HS-27A (cell line): ENCODE measurements at places on chromosomes 3 and 15.

GRCh38 chr3:133964547-133964946 is 65.2 kb downstream of the SLCO2A1 start:
- no peak for DNase-seq

GRCh38 chr3:5314897-5315296 is 127.4 kb downstream of the EDEM1 start:
- no peak for DNase-seq

DNA sequence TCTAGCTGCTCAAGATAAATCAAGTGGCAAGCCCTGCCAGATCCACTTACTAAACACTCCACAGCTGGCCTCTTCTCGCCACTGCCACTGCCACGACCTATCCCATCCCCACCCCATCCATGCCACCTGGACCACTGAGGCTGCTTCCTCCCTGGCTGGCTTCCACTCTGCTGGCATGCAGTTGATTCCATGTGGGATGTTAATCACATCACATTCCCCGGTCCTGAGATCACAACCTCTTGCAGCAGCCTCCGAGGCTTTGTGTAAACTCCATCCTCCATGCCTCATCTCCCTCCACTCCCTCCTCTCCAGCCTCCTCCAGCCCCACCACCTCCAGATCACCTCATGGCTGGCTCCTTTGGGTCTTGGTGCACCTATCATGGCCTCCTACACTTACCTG is 7.7 kb downstream of the NCKIPSD start:
- DNase-seq, result no peak

DNA sequence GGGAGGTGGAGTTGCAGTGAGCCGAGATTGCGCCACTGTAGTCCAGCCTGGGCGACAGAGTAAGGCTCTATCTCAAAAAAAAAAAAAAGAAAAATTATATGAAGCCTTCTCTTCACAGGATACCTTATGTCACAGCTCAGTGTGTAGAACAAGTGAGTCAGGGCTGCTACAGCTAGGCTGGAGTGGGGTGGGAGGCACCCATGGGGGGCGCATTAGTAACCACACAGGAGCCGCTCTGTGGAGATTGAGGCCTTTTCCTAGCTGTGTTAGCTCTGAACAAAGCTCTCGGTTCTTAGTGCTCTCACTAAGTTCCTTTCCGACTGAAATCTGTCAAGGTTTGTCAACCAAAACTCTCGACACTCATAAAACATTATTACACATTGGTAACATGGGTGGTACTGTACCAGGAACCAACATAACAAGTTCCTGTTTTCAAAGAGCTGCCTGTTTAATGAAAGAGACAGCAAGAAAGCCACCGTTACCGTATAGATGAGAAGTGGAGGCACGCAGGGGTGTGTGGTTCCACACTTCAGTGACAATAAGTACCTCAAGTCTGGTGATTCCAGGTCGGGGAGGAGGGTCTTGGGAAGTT is 4.5 kb downstream of the LRRC31 start:
- no peak for DNase-seq

DNA sequence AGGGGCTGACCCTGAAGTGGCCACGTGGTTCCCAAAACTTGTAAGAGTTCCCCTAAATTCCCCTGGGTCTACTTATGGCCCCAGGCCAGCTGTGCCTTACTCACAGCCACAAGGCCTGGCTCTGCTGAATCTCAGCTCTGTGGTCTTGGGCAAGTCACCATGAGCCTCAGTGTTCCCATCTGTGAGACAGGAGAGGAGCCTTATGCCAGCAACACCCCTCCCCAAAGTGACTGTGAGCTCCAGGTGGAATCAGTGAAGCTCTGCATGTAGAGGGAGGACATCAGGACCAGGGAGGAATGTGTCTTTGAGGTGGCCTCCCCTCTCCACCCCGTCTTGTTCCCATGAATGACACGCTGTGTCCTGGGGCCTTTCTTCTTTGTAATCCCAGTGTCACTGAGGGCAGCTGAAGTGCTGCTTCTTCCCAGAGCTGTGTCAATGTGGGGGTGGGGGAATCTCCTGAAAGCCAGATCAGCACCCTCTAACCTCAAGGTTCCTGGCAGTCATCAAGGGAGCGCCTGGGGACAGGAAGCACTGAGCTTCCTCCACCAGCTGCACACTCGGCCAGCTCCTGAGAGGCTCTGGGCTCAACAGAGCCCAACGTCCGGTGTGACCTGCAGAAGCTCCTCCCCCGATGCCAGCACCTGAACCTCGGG is 258.9 kb downstream of the UACA start:
- peak; percentile 74 for DNase-seq

DNA sequence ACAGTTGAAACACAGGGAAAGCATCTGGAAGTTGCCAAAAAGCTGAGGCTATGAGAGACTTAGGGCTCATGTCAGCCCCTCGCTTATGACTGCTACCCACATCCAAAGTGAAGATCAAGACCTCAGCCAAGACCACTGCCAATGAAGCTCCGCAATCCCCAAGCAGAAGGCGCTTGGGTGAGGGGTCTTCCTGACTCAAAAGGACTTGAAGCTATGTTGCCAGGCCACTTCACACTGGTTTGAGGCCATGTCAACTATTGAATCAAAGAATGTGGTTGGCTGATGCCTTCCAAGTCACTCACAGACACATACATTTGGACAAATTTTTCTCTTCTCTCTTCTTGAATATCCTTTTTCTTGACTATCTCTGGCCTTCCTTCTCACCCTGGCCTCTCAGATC is 928 bp upstream of the CCR4 start:
- no peak for DNase-seq

DNA sequence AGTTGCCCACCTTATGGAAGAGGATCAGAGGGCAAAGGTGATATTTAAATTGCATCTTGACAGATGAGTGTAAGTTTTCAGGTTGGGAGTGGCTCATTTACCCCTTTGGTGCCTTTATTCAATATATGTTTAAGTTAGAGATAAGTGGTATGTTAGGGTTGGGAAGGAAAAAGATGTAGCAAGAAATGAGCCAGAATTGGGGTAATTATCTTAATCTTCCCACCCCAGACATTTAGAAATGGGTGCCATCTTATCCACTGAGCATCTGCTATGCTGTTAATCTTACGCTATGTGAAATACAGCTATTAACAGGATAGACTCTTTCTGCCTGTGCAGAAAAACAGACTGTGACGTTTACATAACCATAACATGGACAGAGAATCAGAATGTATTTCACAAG is 6.3 kb downstream of the CMTM7 start:
- no peak for DNase-seq

GRCh38 chr3:108178676-108179075 is 43.5 kb downstream of the IFT57 start:
- DNase-seq, result no peak

GRCh38 chr3:165196577-165197480 is 645 bp upstream of the SLITRK3 start:
- DNase-seq, result no peak

GRCh38 chr3:5260992-5261501 is 73.5 kb downstream of the EDEM1 start:
- DNase-seq, result no peak

- DNase-seq, result no peak
These were observed 268.1 kb downstream of the FOXP1 start for GRCh38 chr3:71315431-71315830.

GRCh38 chr15:63357061-63357460 is 24.6 kb downstream of the CA12 start:
- DNase-seq, result no peak

- DNase-seq, result peak; percentile 67
These were observed at the start of gene ITPKA for GRCh38 chr15:41493205-41493901. Gene ITPKA, plus strand, starts transcription at chr15:41493874. Its CDS starts 54 bp downstream, at chr15:41493928.

- DNase-seq, result no peak
These were observed 427.0 kb downstream of the EPHA6 start for GRCh38 chr3:97241417-97241816.

GRCh38 chr3:68007621-68008226 is 353.3 kb upstream of the SUCLG2 start:
- DNase-seq, result no peak

DNA sequence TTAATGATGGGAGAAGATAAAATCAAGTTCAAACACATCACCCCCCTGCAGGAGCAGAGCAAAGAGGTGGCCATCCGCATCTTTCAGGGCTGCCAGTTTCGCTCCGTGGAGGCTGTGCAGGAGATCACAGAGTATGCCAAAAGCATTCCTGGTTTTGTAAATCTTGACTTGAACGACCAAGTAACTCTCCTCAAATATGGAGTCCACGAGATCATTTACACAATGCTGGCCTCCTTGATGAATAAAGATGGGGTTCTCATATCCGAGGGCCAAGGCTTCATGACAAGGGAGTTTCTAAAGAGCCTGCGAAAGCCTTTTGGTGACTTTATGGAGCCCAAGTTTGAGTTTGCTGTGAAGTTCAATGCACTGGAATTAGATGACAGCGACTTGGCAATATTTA is 67.5 kb upstream of the TSEN2 start:
- no peak for DNase-seq

DNA sequence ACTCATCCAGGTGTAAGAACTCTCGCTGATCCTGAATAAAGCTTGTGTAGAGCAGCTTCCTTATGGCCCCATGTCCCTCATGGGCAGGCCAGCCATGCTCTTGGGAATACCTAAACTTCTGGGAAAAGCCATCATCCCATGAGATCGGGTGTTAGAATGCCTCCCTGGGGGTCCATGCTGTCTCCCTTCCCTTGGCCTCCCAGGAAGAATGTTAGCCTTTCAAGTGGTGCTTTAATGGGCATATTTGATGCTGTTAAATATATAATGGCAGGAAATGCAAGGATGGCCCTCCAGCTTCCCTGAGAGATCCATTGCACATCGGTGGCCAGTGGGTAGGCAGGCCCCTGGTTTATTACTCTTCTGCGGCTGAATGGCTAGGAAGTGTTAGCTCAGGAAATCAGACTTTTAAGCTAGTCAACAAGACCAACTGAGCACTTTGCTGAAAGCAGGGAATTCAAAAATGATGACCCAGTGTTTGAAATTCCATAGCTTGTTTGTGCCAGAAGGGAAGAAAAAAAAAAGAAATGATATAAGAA is 60.5 kb upstream of the LRTM1 start:
- DNase-seq, result no peak

GRCh38 chr3:71348831-71349230 is 234.7 kb downstream of the FOXP1 start:
- no peak for DNase-seq

DNA sequence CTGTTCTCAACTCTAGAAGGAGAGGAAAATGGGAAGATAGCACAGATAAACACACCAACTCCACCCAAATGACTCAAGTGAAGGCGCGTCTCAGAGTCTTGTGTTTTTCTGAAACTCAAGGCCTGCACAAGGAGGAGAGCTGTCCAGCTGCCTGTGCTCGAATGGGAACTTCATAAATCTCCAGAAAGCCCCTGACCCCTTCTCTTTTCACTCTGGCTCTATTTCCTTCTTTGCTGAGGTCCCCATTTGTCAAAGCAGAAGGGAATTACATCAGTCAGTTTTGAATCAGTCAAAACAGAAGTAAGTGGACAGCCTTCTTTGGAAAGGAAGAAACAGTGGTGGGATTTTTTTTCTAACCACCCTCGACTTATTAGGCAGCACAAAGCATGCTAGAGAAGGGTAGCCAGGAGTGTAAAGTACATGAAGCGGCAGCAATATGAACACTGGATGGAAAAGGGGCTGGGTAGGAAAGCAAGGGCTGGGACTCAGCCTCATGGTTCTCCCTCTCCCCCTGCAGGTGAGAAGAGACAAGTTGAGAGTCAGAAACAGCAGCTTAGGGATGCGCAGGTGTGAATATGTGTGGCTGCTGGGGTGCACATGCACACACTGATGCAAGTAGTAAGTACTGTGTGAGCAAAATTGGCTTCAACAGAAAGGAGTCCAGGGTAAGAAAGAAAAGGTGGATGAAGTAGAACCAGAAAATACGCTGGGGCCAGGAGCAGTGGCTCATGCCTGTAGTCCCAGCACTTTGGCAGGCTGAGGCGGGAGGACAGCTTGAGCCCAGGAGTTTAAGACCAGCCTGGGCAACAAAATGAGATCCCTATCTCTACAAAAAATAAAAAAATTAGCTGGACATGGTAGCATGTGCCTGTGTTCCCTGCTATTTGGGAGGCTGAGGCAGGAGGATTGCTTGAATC is 36.6 kb upstream of the MAGEF1 start:
- no peak for DNase-seq

DNA sequence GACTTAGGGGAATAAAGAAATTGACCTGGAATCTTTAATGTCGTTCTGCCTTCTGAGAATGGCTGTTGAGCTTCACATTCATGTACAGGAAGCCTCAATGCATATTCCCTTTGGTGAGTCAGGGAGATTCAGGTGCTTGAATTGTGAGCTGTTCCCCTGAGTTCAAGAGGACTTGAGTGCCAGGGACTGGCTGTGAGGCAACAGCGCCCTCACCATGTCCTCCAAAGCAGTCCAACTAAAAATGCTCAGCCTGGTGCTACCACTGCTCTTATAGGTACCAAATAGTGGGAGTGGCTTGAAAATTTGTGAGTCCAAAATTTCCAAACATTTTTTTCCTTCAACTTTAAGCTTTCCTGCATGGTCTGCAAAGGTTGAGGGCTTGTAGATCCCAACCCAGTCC is 54.1 kb downstream of the LEO1 start:
- no peak for DNase-seq

- no peak for DNase-seq
These were observed 238.4 kb upstream of the CTDSPL start for GRCh38 chr3:37622999-37623883.

DNA sequence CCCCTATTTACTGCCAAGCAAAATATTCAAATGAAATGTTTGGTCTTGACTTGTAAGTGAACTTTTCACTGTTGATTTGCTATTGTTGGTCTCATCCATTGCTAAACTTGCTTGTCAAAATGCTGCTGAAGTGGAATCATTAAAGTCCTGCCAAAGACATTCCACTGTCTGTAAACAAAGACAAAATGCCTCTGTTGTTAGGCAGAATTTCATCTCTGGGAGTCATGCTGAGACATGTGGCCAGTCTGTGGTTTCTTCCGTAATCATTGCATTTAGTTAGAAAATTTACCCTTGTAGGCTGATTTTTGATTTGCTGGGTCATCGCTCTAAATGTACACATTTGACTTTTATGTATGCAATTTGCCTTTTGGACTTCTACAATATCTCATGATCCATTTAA is 577.7 kb downstream of the MECOM start:
- no peak for DNase-seq

DNA sequence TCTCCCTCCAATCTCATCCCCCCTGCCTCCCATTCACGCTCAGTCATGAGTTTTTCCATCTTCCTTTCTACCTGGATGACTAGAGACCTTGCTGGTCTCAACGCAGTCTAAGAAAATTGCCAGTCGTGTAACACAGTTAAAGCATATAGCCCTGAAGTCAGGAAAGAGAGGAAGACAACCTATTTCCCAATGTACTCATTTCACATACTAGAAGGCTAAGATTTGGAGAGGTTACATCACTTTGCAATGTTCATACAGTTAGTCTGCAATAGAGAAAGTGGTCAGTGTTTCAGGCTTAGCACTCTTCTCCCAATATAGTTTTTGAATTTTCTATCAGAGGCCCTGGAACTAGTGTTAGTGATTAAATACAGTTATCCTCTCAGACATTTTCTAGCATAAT is 278.6 kb downstream of the EDEM1 start:
- DNase-seq, result no peak

DNA sequence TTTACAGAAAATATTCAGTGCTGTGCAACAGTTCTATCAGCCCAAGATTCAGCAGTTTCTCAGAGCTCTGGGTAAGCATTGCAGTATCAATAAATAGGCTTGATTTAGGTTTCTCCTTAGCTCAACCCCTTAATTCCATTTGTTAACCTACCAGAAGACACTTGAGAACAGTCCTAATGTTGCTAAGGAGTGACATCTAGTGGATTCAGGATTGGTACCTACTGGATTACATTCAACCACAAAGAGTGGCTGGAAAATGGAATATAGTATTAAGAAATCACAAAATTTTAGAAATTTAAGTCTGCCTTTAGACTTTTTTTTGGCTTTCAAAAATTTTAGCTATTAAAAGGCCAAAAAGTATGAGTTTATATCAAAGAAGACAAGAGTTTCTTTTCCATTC is 34.7 kb downstream of the POLG start:
- no peak for DNase-seq

GRCh38 chr3:156413293-156413892 is 141.5 kb downstream of the SSR3 start:
- no peak for DNase-seq
